ENCODE measurements at places on chromosomes 1 and 21.

GRCh38 chr1:232457595-232457994, 172.3 kb downstream of the SIPA1L2 start:
- DNase-seq = no peak

DNA sequence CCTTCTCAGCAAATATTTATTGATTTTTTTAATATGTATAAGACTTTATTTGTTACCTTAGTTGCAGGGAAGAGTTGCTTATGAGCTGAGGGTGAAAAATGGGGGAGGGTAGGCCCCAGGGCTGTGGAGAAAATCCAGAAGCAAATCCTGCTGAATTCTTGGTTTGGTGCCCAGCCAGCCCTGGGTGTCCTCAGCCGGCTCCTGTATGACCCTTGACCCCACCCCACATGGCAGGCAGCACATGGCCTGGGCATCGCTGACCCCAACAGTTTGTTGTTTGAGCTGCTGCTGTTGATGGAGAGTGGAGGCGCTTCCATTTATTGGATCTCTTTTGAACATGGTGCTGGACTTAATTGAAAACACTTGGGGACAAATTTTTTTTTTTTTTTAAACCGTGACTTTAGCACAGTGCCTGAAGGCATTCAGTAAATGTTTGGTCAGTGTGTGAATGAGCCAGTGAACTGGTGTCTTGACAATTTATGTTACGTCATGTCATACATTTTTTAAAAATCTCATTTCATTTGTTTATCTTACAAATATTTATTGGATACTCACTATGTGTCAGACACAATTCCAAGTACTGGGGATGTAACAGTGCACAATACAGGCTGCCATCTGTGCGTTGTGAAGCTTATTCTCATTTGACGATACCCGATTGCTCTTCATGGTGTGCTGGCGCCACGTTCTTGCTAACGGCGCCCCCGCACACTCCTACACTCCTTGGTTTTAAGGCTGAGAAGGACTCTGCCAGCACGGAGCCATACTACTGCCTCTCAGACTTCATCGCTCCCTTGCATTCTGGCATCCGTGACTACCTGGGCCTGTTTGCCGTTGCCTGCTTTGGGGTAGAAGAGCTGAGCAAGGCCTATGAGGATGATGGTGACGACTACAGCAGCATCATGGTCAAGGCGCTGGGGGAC, 98.8 kb downstream of the MTR start:
- DNase-seq = no peak

DNA sequence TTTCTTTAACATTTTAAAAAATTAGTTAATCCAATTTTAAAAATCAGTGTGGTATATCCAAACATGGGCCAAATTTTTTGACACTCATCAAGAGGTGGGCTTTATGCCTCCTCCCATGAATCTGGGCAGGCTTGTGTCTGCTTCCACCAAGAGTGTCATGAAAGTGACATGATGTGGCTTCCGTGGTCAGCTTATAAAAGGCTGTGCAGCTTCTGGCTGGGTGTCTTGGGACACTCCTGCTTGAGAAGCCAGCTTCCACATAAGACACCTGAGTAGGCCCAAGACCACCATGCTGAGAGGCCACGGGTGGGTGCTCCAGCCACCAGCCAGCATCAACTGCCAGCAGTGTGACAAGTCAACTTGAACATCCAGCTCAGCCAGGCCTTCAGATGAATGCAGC, 74.3 kb upstream of the RUNX3 start:
- no peak for DNase-seq

DNA sequence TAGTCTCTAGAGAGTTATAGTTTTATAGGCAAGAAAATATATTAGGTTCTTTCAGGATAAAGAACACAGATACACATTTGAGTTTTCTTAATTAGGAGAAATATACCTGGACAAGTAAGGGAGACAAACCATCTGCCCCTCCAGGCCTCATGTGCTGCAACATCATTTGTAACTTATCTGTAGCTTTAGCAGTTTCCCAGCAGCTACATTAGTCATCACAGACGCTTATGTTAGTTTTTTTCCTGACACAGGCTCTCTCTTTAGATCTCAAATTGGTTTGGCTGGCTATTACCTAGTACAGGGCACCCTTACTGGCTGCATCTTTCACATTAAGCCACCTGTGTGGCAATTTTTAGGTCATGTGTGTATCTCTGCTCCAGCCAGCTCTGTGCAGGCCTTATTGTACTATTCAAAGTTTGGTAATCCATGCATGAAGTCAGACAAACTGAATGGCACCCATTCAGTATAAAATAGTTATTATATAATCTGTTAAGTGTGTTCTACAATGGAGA, 25.9 kb downstream of the GNPAT start:
- DNase-seq = no peak

GRCh38 chr1:225437710-225438437, 10.0 kb upstream of the LBR start:
- no peak for DNase-seq

- DNase-seq = no peak
Observed at GRCh38 chr1:13779930-13780329, 79.9 kb downstream of the PRDM2 start.

DNA sequence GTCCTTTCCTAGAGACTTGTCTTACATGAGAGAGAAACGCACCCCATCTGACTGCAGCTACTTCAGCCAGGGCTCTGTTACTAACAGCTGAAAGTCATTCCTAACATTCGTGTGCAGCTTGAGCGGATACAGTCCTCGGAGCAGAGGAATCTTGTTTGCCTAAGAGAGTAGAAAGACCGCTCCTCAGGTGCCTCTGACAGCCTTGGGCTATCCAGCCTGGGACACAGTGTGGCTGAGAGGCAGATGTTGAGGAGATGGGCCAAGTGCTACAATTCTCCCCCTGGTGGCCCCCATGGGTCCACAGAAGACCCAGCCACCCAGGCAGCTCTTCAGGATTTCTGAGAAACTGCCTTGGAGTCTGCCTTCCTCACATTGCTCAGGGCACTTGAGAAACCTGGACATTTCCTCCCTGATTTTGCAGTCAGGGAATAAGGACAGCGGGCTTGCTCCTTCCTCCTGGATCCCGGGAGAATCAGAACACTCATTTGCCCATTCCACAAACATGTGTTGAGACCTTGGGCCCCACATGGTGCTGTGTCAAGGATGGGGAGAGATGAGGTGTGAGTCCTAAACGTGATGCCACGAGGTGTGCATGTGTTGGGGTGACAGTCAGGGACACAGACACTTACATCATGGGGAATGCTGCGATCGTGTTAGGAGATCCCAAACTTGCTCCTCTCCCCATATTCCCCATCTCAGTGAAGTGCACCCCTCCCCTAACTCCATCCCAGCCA, 13.1 kb downstream of the TRIM62 start:
- no peak for DNase-seq

Data from NCI-H1694 treated with DMSO at 0.1 percent for 48 hours (cell line).